Right kidney (tissue), 9 donors: ENCODE measurements at places on chromosomes 7 and 10.

DNA sequence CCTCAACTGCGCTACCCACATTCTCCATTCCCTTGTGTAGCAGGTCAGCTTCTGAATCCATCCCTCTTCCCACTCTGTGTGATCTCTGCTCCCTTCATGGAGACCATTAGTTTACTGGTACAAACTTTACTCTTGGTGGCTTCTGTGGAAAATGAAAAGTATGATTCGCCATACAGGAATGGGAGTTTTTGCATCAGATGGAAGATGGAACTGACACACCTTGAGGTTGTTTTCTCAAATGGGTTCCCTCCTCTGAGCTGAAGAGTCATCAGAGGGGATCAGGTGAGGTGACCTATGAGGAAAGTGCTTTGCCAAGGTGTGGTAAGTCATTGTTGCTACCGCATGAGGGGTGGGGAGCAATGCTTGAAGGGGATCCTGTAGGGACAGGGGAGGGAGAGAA lies 266.8 kb downstream of the INHBA start:
- no peak for DNase-seq

DNA sequence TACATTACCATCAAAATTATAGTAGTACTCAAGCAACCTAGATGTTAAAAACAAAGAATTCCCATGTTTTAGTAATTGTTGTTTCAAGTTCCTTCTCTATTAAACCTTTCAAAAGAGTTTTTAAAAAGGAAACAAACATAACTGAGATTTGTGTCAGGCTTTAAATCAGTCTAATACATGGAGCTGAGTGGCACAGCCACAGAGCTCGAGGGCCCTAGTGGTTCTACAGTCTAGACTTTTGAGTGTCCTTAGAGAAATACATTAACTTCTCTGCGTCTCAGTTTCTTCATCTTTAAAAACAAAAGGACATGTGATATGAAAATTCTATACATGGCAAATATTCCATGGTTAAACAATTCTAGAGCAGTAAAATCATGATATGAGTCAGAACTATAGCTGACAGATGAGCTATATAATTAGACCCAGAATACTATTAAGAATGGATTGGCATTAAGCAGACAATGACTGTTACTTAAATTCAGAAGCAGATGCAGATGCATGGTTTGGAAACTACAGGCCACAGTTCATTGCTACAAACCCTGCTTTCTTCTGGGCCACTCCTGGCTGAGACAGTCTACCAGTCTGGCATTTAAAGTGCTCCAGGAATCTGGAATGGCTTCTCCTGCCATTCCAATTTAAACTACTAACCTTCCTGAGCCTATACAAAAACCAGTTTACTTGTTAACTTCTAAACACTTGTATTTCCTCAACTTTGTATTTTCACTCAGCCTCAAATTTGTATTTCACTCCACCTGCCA lies 77.4 kb downstream of the EPC1 start:
- DNase-seq = no peak

DNA sequence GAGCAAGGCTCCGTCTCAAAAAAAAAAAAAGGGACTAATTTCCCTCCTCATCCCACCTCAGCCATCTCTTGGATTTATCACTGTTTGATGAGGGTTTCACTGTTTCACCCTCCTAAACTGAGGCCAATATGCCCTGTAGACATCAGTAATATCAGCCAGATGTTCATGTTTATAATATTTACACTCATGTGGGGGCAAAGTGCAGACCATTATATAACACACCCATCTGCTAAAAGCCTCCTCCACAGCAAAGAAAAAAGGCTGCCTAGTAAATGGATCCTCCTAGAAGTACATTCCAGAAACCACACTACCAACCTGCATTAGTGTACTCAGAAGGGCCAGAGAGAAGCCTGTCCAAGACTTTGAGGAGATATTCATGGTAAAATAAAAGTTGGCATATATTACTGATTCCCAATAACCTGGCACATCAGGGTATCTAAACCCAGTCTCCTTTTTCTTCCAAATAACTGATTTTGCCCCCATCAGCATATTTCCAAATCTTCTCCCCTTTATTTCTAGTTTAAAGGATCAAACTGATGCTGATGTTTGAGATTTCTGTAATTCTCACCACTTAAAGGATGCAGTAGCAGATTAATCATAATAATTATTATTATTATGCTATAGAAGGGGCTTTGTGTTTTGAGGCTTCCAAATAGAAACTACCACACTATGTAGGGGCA lies 55.1 kb downstream of the LGI1 start:
- no peak for DNase-seq

GRCh38 chr10:55174419-55174818 lies 373.4 kb upstream of the PCDH15 start:
- DNase-seq = no peak

- DNase-seq = peak; percentile 77
Measured at GRCh38 chr7:78018641-78019446, 220.3 kb downstream of the PHTF2 start.

GRCh38 chr7:138021889-138022288 lies 20.0 kb upstream of the CREB3L2 start:
- no peak for DNase-seq

- DNase-seq = no peak
Measured at GRCh38 chr7:7862393-7862792, 106.2 kb upstream of the GLCCI1 start.

GRCh38 chr10:15605740-15606369 lies 113.9 kb downstream of the ITGA8 start:
- no peak for DNase-seq

- DNase-seq = no peak
Measured at GRCh38 chr7:949021-949934, 5.2 kb downstream of the ADAP1 start.

- no peak for DNase-seq
Measured at GRCh38 chr10:73537288-73537687, 41.5 kb upstream of the PPP3CB start.

GRCh38 chr7:80942261-80943041 lies 23.6 kb upstream of the SEMA3C start:
- peak; percentile 20 for DNase-seq

DNA sequence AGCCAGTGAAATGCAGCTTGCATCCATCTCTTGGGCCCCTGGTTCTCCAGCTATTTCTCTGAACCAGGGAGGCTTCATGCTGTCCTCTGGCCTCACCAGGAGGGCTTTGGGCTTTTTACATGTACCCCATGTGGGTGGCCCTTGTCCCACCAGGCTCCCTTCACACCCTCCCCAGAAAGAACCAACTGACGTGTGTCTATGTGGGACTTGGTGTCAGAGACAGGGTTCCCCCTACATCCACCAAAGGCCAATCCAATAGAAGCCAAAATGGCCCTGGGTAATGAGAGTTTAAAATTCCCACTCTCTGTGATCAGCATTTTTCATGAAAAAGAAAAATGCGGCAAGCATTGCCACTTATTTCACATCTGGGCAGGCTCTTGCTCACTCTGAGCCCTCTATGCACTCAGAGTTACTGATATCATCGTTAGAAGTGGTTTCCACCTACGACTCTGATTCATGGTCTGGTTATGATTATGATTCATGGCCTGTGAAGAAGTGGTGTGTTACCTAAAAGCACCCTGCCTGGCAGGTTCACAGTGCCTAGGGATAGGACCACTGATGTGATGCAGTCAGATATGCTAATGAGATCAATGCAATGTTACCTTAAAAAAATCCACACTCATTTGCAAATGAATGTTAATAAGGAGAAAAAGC lies 133.5 kb downstream of the BUB3 start:
- no peak for DNase-seq

GRCh38 chr10:34333513-34333912 lies 481.6 kb downstream of the PARD3 start:
- no peak for DNase-seq

GRCh38 chr7:76244781-76245391 lies 43.2 kb downstream of the SRRM3 start:
- no peak for DNase-seq
